H1 (cell line): ENCODE measurements at places on chromosomes 12 and 14. TPM values are rescaled to one million over a fixed set of nuclear protein-coding genes. Genes with fewer than 3 reads are reported as not detected.

BDKRB2 gene
- 0.13 TPM in 2 replicates for total RNA-seq

DNA sequence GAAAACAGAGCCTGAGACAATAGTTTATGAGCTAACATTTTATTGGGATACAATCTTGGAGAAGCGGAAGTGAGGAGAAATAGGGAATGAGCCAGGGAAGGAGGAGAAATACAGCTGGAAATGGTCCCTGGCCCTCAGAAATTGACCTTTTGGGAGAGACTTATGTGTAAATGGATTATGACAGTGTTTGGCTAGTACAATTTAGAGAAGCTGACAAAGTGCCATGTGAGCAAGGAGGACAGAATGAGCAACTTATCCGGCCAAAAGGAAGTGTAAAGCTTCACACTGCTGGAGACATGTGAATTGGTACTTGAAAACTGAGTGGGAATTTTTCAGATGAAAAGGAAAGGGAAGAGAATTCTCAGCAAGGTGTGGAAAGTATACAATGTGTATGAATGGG lies 2.9 kb downstream of the GLIPR1 start:
- no peak for DNase-seq

GRCh38 chr12:3091382-3092241 lies 14.4 kb downstream of the TSPAN9 start:
- DNase-seq: no peak

MYF5 gene
- total RNA-seq: not detected in 2 replicates

OR10AD1 gene
- not detected in 2 replicates for total RNA-seq

DNA sequence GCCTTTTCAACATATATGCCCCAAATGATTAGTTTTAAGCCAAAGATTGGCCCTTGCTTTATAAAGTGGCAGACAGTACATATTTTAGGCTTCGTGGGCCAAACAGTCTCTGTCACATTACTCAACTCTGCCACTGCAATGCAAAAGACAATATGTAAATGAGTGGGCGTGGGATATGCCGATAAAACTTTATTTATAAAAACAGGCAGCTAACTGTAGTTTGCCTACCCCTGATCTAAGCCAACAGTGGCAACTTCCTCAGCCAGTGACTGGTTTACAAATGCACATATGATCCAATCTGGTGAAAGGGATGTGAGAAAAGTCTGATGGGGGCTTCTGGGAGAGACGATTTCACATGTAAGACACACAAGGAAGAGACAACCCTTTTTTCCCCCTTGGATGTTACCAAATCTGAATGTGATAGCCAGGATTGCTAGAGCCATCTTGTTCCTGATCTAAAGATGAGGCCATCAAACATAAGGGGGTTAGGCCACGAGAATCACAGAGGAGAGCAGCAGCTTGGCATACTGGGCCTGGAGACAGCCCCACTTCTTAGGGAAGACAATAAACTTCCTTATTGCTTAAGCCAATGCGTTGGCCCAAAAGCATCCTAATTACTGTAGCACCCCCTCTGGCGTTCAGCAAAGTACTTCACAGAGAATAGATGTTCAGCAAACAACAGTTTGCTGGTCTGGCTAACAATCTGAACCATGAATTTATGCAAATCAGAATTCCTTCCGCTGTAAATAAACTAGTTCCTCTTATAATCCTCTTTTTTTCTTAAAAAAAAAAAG lies 75.2 kb upstream of the TMCC3 start:
- DNase-seq: no peak

GRCh38 chr12:23722655-23723054 lies 226.8 kb downstream of the SOX5 start:
- no peak for DNase-seq

- no peak for DNase-seq
Measured at GRCh38 chr12:115437061-115437567, 753.1 kb upstream of the TBX3 start.

DNA sequence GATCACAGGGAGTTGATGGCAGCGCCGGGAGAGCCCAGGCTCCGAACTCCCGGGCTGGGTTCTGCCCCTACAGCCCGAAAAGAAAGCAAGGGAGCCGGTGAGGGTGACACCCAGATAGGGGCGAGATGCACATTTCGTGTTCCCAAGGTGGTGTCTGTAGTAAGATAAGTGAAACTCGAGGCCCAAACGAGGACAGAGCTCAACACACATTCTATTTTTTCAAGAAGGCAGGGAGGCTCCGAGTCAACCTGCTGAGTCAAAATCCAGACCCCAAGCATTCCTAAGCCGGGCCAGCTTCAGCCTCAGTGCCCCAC lies 24.2 kb upstream of the YY1 start:
- no peak for DNase-seq

DNA sequence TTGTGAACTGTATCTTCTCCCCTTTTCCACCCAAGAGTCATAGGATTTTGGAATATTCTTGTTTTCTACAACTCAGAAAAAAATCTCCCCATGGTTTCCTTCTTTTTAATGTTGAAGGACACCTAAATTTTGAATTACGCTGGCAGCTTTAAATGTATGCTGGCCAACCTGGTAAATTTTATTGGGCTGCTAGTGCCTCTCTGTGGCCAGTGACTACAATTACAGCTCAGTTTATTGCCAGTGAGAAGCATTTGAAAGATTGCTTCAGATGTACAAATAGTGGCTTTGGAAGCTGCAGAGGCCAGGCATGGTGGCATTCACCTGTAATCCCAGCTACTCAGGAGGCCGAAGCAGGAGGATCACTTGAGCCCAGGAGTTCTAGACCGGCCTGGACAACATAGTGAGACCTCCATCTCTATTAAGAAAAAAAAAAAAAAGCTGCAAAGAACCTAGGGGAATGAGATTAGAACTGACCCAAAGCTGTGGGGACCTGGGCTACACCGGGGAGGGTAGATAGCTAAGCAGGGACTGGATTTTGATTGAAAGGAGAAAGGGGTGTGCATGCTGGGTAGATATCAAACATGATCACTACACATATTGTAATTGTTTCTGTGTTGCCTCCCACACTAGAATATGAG lies 7.6 kb upstream of the RAB21 start:
- no peak for DNase-seq

- DNase-seq: no peak
Measured at GRCh38 chr14:28944605-28945004, 178.0 kb downstream of the FOXG1 start.

GRCh38 chr12:93042283-93042682 lies 113.2 kb upstream of the EEA1 start:
- no peak for DNase-seq

ABCD4 gene
- total RNA-seq: 84.8 and 97.7 TPM in 2 replicates

GRCh38 chr12:87603727-87604126 lies 425.5 kb downstream of the C12orf50 start:
- DNase-seq: no peak

ZNF664 gene
- 41.7 and 51.4 TPM in 2 replicates for total RNA-seq

KLRB1 gene
- not detected in 2 replicates for total RNA-seq

DNA sequence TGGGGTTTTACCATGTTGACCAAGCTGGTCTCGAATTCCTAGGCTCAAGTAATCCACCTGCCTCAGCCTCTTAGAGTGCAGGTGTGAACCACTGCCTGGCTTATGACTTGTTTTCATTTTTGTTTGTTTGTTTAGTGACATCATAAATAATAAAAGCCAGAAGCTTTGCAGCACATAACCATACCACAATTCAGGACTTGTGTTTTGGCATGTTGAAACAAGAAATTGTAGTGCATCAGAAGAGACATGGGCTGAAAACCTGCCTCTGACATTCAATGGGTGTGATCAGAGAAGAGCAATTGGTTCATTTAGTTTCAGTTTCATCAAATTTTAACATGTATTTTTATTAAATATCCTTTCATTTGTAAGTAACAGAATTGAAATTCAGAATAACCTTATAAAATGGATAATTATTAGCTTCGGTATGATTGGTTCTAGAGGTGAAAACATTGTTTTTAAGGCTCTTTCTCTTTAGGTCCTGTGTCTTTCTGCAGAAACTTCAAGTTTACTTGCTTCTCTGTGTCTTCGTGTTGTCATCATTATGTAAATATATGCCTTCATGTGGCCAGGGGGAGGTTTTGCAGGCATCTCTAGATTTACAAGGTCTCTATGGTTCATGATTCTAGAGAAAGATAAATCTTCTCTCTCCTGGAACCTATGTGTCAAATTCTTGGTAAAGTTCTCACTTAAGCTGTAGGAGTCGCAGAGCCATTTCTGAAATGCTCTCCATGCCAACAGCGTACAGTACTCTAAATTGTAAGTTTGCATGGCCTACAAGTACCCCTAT lies 312.0 kb downstream of the KCNC2 start:
- no peak for DNase-seq

GRCh38 chr12:113066813-113067400 lies 10.4 kb downstream of the DTX1 start:
- DNase-seq: no peak

DNA sequence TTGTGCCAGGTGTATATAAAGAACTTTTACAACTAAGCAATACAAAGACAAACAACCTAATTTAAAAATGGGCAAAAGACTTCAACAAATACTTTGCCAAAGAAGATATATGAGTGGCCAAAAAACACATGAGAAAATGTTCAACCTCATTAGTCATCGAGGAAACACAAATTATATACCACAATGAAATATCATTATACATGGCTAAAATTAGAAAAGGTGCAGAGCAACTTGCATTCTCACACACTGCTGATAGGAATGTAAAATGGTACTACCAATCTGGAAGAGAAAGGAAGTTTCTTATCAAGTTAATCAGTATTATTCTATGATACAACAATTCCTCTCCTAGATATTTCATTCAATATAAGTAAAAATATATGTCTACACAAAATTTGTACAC lies 131.6 kb upstream of the FRMD6 start:
- no peak for DNase-seq

TAS2R10 gene
- not detected in 2 replicates for total RNA-seq

KRT75 gene
- total RNA-seq: not detected in 2 replicates

BAG5 gene
- 29.2 and 29.5 TPM in 2 replicates for total RNA-seq

TMTC1 gene
- 19.8 and 20.8 TPM in 2 replicates for total RNA-seq
